ENCODE measurements at places on chromosomes 4 and X.
A peak's percentile ranks its signal among the peaks of the same experiment; 100 is the strongest.

GRCh38 chrX:136272325-136272724 lies 21.1 kb upstream of the MAP7D3 start:
- DNase-seq, result no peak

DNA sequence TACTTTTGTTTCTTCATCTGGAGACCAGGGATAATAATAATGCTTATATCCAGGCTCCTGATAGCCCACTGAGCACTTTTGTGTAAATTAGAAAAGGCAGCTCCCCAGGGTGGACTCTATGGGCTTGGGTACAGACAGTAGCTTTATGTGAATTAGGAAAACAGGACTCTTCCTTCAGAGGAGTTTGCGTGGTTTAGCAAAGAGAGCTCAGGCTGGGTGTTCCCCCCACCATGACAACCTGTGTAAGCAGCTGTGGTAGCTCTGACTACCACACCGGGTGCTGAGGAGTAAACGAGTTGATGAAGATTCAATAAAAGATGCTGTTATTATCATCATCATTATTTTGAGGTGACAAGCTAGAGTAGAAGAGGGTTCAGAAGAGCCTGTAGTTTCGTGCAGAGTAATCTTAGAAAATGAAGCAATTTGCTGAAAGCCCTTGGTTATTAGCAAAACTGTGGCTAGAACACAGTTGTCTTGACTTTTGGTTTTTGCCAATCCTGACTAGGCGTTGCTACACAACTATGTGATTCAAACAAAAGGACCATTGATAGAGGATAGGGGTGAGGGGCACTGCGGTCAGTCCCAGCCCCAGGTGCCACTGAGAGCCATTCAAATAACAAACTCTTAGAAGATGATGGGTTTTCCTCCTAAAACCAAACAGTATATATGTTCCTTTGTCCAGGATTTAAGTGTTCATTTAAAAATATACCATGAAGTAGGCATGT lies 60.6 kb upstream of the LIMCH1 start:
- no peak for DNase-seq

DNA sequence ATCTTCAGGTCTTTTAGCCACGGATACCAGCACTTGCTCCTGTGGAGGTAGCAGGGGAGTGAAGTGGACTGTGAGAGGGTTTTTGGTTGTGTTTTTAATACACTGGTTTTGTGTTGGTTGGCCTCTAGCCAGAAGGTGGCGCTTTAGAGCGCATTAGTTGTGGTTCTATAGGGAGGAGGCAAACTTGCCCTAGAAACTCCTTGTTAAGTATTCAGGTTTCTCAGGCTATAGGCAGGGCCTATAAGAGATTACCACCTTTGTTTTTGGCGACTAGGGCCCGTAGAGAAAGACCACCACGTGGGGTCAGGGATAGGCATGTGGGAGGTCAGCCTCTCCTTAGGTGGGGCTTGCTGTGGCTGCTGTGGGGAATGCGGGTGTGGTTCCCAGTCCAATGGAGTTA lies 221.6 kb upstream of the SPANXN4 start:
- no peak for DNase-seq

- DNase-seq, result peak; percentile 8
These were observed 164.7 kb downstream of the SOWAHB start for GRCh38 chr4:76733068-76733771.

GRCh38 chrX:37594755-37595382 lies 23.4 kb downstream of the LANCL3 start:
- no peak for DNase-seq

DNA sequence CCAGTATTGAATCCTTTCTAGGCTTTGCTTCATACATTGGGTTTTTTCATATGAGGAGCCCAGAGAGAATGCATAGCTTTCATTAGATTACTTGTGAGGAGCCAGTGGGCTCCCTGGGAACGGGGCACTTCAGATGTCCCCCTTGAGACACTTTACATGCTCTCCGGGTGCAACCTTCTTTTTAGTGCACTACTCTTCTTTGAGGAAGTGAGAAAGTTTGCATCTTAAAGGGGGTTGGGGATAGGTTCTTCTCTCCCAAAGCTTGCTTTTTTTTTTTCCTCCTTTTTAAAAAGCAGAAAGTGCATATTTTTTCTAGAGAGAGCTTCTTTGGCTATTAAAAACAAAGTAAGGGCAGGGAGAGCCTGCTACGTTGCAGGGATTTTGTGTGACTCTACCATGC lies 4.3 kb downstream of the HADH start:
- no peak for DNase-seq

- no peak for DNase-seq
These were observed 65.2 kb downstream of the GLRA2 start for GRCh38 chrX:14594521-14594920.

GRCh38 chrX:112877771-112878173 lies 37.1 kb upstream of the AMOT start:
- no peak for DNase-seq

DNA sequence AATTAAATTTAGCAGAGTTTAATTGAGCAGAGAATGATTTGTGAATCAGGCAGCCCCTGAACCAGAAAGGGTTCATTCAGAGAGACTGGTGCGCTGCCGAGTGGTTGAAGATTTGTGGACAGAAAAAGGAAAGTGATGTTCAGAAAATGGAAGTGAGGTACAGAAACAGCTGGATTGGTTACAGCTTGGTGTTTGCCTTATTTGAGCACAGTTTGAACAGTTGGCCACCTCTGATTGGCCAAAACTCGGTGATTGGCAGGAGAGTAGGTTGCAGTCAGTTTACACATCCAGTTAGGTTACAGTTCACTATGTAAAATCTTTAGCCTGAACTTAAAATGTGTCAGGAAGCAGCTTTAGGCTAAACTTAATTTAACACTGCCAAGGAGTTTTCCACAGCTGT lies 14.9 kb downstream of the MID1IP1 start:
- peak; percentile 64 for DNase-seq

- DNase-seq, result no peak
These were observed 292.0 kb downstream of the CCSER1 start for GRCh38 chr4:90419124-90419711.

GRCh38 chr4:144355811-144356757 lies 215.6 kb upstream of the GYPA start:
- DNase-seq, result peak; percentile 52

DNA sequence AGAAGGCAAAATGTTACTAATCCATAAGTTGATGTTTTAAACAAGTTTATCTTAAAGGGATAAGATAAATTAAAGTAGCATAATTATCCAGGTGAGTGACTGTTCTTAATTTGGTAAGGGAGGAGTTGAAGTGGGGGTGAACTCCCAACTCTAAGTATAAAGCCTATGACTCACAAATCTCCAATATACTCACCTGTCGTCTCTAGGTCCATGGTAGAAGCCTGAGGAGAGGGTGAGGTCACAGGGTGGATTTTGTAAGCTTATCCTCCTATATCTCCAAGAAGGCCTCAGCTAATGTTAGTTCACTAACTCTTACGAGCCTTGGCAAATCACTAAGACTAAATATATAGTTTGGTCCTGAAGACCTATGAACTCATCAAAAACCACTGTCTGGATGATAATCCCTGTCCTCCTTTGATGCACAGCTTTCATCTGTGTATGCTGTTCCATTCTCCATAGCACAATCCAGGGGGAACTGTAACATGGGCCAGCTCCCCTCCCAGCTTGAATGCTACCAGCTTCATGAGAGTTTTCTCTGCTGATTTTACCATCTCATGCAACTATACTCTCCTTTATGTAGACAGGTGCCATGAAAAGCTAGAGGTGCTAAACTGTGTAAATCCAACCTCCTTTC lies 158.7 kb downstream of the BTC start:
- DNase-seq, result no peak

DNA sequence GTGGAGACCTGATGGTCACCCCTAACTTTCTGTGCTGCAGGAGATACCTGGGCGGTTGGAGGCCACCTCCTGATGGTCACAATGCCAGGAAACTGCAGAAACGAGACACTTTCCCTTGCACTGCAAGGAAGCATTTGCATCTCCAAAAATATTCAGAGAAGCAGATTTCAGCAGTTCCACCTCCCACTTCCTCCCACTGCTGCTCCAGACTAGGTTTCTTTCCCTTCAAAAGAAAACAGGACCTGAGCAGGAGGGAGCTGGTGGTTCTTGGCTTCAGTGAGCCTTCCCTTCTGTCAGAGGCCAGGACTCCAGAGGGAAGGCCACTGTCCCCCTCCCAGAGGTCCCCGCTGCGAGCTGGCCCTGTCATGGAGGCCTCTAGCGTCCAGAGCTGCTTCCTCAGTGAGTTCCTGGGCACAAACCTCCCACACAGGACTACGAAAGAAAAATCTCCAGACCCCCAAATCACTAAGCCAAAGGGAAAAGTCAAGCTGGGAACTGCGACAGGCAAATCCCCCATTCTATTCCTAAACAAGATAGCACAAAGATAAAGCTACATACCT lies 35.9 kb downstream of the GPM6B start:
- no peak for DNase-seq

- no peak for DNase-seq
These were observed at the start of gene SMR3B for GRCh38 chr4:70382691-70383181. TSS of gene SMR3B (plus strand) at chr4:70383131. CDS start at chr4:70384511, 1,380 bp downstream.

DNA sequence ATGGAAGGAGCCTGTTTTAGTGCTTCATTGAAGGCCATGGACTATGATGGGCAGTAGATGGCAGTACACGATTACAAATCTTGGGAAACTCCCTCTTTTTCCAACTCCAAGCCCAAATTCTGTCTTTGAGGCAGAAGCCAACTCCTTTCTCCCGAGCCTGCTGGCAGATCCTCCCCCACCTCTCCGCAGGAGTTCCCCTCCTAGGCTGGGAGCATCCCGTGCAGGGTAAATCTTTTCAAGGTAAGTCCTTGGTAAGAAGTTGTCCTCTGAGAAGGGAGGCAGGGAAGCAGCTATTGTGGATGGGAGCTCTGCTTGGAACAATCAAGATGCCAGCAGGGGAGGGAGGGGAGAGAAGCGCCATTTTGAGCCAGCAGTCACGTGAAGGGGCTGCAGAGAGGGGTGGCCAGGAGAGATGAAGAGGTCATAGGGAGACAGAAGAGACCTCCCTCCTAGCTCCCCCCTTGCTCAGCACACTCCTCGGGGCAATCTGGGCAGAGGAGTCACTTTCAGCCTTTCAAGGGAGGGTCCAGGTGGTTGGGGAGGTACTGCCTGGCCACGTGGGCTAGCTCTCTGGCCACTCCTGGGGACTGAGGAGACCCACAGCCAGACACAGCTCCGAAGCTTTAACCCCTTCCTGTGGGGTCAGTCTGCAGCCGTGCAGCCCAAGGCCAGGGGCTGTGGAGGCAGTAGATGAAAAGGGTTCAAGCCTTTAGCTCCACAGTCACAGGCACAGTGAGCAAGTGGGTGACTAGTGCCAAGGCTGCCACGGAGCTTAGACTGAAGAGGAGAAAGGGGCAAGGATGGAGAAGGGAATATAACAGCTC lies 9.6 kb downstream of the CC2D2A start:
- DNase-seq, result peak; percentile 11

DNA sequence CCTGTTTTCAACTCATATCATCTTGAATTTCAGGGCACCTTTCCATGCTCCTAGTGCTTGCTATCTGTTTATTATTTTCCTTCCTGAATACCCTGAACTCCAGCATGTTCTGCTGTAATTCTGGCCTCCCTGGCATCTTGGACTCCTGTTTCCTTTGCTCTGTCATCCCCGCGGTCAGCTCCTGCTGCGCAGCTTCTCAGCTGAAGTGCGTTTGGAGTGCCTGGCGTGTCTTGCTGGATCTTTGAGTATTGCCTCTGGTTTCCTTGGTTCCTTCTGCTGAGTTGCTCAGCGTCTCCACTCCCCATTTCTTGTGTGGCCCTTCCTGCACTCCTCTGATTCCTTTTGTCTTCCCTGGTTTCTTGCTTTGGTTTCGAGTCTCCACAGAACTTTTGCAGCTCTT lies 84.4 kb downstream of the HTT start:
- no peak for DNase-seq

- no peak for DNase-seq
These were observed at the start of gene OPHN1 for GRCh38 chrX:68433155-68433980. TSS of gene OPHN1 (minus strand) at chrX:68433495. CDS start at chrX:68433020, 475 bp downstream.

GRCh38 chr4:87977521-87978278 lies 2.2 kb downstream of the SPP1 start:
- DNase-seq, result no peak

DNA sequence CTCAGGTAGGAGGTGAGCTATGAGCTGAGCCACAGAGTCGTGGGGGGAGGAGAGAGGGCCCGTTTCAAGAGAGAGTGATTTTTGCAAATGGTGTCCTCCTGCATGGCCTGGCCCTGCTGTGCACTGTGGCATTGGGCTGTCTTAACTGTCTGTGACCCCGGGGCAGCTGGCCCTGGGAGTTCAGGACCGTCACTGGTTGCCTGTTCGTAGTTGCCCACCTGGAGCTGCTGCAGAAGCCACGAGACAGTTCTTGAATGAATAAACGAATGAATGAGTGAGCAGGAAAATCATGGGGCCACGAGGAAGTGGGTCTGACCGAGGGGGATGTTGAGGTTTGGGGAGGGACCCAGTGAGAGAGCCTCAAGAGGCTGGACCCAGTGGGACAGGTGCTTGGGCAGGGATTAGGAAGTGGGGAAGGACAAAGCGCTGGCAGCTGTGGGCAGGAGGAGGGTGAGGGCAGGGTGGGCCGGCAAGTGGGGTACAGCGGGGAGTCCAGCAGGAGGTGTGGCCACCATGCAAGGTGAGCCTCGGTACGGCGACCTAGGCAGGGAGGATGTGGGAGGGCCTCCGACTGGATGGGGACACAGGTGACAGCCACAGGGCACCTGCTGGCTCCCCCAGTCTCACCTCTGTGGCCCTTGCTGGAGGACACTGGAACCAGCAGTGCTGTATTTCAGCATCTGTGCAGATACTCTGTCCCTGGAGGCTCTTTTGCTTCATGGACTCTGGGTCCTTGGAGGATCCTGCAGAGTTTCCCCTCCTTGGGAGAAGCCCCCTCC lies 10.2 kb downstream of the RGS12 start:
- DNase-seq, result peak; percentile 34

DNA sequence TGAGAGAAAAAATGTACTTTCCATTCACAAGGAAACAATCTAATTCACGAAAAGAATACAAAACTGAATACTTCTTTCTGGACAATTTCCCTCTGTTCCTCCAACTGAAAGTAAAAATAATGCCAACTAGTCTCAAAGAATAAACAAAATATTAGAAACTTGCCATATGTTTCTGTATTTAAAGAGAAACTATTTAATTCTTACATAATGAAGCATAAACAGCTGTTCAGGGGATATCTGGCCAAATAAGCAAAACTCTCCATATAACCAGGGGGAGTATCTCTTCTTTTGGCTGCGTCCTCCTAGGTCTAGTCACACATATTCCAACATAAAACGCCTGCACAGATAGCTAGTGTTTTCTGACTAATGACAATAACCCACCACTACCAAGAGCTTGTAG lies 805 bp downstream of the GATB start:
- DNase-seq, result no peak

- no peak for DNase-seq
These were observed 1577.7 kb upstream of the TENM3 start for GRCh38 chr4:180665481-180665880.

DNA sequence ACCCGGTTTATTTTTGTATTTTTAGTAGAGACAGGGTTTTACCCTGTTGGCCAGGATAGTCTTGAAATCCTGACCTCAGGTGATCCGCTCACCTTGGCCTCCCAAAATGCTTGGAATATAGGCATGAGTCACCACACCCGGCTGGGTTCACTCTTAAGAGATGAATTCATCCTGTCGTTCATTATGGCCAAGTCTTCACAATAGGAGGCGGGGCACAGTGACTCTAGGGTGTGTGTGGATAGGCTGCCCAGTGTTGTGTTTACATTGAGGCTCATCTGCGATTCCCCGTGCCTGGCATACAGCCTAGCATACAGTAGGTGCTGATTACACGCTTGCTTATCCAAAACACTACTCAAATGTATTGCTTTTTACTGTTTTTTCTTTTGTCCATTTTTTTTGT lies 41.3 kb upstream of the IGFBP7 start:
- no peak for DNase-seq

GRCh38 chr4:79949178-79949577 lies 123.9 kb downstream of the ANTXR2 start:
- DNase-seq, result no peak

GRCh38 chr4:160423879-160424451 lies 1321.1 kb downstream of the RAPGEF2 start:
- DNase-seq, result peak; percentile 1
